CD4-positive, alpha-beta T cell treated with Interleukin-17A for 4 hours (primary cell): ENCODE measurements at places on chromosomes 7 and 10.

GRCh38 chr7:127252778-127253280, at the start of gene GRM8:
TSS of gene GRM8 (minus strand) at chr7:127252941.
- DNase-seq: peak; percentile 31

DNA sequence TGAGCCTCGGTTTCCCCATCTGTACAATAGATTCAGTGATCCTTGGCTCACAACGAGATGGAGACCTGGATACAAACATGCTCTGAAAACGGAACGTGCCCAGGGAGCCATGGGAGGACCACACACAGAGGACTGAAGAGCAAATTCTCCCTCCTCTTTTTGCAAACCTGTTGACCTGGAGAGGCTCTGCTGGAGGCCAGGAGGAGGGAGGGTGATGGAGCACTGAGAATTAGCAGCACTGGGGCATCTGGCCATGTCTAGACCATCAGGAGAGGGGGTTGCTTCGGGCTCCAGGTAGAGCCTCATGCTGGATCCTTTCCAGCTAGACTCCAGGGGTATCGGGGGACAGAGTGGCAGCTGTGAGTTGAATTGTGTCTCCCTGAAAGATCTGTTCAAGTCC, 97.4 kb upstream of the GPR26 start:
- no peak for DNase-seq

DNA sequence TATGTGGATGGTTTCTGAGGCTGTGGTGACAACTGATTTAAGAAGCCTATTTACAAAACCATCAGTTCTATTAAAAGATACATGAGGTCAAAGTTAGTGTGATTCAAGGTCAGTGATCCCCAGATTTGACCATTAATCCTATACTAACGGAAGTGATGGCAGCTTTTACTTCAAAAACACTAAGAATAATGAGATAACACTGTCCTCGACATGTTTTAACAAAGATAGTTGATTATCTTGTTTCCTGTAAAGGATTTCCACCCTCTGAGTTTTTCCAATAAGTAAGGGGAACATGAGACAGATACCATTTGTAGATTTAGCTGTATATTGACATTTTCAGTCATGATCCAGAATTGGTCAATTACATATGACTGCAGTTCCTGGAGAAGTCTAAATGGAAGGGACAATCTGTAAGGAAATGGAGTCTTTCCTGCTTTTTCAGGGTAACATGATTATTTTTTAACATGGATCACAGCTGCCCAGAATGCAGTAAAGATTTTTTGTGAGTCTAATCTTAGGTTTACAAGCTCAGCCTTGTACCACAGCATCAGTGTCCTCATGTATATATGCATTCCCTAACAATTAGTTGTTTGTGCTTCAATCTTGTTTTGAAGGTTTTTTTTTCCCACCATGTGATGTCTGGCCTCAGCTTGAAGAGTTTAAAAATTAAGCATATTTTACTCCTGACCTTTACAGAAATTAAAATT, 188.0 kb downstream of the PPP1R9A start:
- no peak for DNase-seq

DNA sequence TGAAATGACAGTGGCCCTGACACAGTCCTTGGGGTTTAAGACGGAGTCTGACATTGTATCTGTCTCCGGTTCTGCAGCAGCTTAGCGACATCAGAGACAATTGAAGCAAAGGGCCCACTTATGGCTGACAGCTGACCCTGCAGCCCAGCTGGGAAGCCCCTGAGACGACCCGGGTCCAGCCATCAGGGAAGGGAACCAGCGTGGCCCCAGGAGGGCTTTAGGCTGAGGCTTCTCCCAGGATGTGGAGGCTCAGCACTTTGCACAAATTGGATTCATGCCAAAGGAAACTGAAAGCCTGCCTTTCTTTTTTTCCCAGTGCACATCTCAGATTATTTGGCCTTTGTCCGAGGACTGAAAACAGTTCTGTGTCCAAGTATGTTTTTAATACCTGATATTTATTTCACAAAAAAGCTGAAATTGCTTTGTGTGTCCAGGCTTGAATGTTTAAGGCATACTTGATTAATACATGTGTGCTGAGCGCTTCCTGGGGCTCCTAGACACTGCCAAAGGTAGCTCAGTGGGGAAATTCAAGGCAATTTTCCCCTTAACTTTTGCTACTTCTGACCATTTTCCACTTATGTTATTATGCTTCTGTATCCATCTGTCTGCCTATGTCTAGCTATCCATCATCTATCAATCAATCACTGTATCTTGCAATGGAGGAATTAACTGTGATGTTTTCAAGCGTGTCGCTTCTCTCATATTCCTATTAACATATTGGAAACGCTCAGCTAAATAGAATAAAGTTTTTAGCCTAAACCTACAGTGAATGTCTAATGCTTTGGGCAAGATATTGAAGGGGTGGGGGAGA, 34.8 kb downstream of the KLF6 start:
- no peak for DNase-seq

DNA sequence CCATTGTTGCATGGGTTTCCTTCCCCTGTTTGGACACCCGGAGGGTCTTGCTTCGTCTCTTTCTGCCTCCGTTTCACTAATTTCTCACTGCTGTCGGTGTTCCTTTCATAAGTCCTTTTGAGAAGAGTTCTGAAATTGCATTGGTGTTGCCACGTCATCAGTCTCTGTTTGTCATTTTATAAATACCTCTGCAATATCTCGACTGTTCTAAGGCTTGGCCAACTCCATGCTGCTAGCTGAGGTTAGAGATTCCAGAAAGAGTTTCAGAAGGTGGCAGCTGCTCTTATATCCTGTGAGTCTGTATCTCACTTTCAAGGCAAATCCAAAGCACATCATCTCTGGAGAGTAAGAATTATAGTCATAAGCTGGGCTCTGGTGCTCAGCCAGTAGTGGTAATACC, 148.0 kb upstream of the INSYN2A start:
- no peak for DNase-seq

GRCh38 chr10:1434202-1434601, 303.1 kb downstream of the ADARB2 start:
- DNase-seq: no peak

- no peak for DNase-seq
Measured at GRCh38 chr10:77333610-77334340, 303.8 kb downstream of the KCNMA1 start.

- DNase-seq: no peak
Measured at GRCh38 chr7:90720984-90721760, 125.1 kb downstream of the CDK14 start.
